ENCODE measurements at places on chromosomes 2 and 18.

DNA sequence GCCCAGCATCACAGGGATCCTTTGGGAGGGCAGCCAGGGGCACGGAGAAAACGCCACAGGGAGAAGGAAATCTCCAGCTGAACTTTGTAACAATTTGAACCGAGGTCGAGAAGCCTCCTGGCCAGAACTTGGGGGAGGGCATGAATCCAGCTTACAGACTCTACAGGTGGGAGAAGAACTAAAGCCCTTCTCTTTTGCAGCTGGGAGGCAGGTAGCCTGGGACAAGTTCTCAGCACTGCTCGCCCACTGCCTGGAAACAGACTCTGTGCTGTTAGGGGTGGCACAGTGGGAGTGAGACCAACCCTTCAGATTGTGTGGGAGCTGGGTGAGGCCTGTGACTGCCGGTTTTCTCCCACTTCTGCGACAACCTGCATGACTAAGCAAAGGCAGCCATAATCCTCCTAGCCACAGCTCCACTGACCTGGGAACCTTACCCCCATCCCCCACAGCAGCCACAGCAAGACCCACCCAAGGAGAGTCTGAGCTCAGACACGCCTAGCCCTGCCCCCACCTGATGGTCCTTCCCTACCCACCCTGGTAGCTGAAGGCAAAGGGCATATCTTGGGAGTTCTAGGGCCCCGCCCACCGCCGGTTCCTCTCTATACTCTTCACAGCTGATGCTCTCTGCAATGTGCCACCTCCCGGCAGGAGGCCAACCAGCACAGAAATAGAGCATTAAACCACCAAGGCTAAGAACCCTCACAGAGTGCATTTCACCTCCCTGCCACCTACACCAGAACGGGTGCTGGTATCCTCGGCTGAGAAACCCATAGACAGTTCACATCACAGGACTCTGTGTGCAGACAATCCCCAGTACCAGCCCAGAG is 136.0 kb upstream of the SIX2 start:
- no peak for DNase-seq

DNA sequence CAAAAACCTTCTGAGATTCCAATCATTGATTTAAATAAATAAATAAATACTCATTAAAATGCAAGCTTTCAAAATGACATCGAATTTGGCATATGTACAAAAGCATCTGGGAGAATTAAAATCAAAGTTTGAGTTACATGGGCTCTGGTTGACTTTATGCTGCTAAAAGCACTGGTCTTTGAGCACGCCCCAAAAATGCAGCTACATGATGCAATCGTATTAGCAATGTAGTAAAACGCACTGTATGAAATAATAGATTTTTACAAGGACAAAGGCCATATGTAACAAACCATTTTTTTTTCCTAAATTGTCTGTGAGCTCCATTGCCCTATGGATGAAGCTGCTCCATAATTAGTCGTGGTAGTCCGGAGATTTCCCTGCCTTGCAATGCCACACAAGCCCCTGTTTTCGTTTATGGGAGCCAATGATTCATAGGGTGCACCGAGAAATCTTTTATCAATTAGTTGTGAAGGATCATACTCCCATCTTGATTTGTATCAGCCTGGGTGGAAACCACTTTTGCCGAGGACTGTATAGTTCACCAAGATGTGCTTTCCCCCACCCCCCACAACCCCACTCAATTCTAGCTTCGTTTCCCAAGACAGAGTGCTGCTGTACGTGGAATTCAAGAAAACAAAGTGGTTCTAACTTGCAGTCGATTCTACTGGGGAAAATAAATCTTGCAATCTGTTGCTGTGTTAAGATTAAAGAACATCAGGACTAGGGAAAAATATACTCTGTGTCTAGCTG is 268.4 kb downstream of the IRS1 start:
- DNase-seq: no peak

DNA sequence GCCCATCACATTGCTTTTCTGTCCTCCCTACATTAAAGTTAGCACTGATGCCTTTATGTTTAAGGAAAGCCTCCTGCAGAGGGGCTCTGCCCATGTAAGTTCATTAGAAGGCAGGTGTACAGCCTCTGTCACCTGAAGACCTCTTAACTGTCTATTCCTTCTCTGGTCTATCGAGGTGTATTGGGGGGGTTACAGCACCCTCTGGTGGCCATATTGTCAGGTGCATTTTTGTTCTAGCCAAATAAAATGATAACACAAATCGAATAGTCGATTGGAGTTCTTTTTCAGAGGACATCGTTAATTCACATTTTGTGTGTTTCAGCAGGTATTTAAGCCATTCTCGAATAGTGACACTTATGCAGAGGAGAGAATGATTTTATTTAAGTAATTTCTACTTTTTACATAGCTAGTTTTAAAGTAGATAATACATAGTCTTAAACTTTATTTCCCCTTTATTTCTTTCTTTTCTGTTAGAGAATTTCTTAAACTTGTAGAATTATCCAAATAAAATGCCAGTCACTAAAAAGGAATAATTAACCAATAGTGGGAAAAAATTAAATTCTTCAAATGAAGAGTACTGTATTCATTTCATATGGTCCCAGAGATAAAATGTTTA is 136.8 kb downstream of the NEDD4L start:
- peak; percentile 34 for DNase-seq

- no peak for DNase-seq
Observed at GRCh38 chr2:62150597-62151305, 45.2 kb upstream of the B3GNT2 start.

- DNase-seq: no peak
Observed at GRCh38 chr2:233084488-233084887, 24.3 kb downstream of the INPP5D start.

GRCh38 chr18:7812431-7813063 is 245.4 kb downstream of the PTPRM start:
- DNase-seq: no peak

Measured in HuH-7.5 (cell line).